Psoas muscle (tissue), 8 donors: ENCODE measurements at places on chromosomes 3 and 15. TPM values are rescaled to one million over a fixed set of nuclear protein-coding genes. Genes with fewer than 3 reads are reported as not detected.

Gene GOLGA8K
- total RNA-seq, result not detected

GRCh38 chr3:121075191-121075590, 167.2 kb downstream of the STXBP5L start:
- no peak overlapping the region for H3K4me3 ChIP-seq
- DNase-seq, result no peak
- no peaks in the 10 kb centered on the region for H3K4me1 ChIP-seq
- no peak overlapping the region for H3K27ac ChIP-seq
- H3K27me3 ChIP-seq, result no peaks in the 10 kb centered on the region
- H3K36me3 ChIP-seq, result no peaks in the 10 kb centered on the region

DNA sequence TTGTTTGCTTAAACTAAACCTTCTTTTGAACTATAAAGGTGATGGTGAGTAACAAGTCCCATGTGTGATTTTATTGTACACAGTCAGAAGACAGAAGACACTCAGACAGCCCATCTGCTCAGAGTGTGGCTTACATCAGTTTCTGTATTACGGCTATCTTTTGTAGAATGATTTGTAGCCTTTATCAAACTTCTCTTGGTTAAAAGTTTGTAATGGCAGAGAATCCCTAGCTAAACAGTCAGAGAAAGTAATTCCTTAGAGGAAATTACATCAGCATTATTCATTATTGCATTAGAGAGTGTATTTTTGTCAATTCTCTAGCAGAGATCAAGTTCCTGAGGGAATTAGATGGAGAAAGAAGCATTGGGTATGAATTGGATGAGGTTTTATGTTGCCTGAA, 500.8 kb downstream of the CNTN4 start:
- H3K27ac ChIP-seq, result no peak overlapping the region
- no peak overlapping the region for H3K4me3 ChIP-seq
- H3K27me3 ChIP-seq, result no peaks in the 10 kb centered on the region
- no peaks in the 10 kb centered on the region for H3K4me1 ChIP-seq

DNA sequence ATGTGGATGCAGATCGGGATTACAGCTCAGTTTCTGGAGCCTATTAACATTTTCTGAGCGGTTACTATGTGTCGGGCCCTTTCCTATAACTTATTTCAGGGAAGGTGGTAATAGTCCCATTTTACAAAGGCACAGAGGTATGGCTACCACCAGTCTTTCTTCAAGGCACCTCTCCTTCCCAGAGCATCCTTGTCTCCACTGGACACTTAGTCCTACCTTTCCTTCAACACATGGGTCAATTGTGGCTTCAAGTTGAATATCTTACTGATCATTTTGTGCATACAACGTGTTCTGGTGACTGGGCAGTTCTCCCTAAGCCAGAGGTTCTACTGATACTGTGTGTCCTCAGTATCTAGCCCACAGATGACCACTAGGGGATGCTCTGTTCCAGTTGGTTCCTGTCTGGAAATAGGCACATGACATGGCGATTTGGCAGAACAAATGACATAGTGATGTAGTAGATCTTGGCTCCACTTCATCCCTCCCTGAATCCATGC, 60.7 kb upstream of the CMTM8 start:
- no peak overlapping the region for H3K27ac ChIP-seq
- H3K4me1 ChIP-seq, result no peaks in the 10 kb centered on the region
- no peak for DNase-seq
- no peak overlapping the region for H3K4me3 ChIP-seq
